Astrocyte of the spinal cord (primary cell): ENCODE measurements at places on chromosomes 16 and 17.

DNA sequence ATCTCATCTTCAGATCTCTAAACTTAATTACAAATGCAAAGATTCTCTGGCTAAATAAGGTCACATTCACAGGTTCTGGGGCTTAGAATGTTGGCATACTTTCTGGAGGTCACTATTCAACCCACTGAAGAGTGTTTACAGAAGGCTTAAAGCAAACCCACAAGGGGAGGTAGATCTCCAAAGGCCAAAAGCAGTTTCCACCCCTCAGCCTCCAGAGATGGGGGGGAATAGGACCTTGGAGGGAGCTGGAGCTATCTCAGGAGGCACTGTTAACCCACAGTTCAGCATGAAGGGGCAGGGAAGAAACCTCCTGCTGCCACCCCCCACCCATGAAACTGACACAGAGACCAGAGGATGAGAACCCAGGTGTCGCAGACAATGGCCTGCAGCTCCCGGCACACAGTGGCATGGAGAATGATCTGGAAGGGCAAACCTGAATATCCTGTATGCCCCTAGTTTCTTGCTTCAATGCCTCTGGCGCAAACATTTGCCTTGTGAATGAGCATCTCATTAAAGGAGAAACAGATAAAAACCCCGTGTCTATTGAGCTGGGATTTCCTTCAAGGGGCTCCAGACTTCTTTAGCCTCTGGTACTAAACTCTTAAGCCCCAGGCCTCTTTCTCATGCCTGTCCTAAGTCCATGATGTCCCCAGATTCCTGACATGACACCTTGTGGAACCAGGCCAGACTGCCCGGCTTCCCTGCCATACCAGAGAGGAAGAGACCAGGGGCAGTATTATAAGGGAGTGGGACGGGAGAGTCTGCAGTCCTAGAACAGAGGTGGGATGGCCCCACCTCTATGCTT lies 103.1 kb upstream of the CDH5 start:
- DNase-seq, result no peak

- DNase-seq, result no peak
Observed at GRCh38 chr16:62391134-62391533, 354.9 kb upstream of the CDH8 start.

DNA sequence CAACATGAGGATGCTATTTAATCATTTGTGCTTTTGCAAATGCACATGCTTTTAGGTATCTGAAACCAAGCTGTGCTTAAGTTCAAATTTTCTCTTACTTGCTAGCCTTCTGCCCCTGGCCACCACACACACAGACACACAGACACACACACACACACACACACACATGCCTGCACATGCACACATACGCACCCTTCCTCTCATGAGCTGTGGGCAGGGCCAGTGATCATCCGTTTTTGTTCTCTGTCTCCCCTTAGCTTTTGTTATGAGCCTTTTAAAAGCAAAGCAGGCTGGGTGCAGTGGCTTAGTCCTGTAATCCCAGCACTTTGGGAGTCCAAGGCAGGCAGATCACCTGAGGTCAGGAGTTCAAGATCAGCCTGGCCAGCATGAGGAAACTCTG lies 34.2 kb downstream of the CD300LF start:
- DNase-seq, result no peak

- DNase-seq, result no peak
Observed at GRCh38 chr17:53932386-53932785, 109.7 kb downstream of the KIF2B start.

GRCh38 chr17:74126179-74126900 lies 77.1 kb upstream of the RPL38 start:
- no peak for DNase-seq

DNA sequence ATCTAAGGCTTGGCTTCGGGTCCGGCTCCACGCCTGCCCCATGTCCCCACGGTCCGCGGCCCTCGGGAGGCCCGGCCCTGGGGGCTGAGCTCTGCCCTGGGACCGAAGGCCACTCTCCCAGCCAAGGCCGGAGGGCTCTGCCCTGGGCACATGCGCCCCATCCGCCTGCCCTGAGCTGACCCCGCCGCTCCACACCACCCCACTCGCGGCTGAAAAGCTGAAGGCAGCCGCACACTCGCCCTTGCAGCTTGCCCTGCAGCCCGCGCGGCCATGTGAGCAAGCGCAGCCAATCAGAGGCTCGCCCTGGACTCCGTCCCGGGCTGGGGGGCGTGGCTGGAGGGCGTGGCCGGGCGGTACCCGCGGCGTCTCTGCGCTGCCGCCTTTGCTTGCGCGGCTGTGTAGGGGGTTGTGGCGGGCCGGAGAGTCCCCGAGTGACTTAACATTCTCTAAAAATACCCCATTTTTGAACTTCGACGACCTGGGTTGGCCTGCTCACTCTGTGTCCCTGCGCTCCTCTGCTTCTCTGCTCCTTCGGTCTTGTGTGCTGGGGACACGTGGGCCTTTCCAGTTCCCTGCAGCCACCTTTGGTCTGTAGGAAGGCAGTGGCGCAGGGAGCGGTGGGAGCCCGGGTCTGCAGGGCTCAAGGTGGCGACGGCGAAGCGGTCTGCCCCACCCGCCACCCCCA lies 8.8 kb upstream of the MAP2K3 start:
- peak; percentile 72 for DNase-seq

GRCh38 chr17:4425398-4425797 lies 8.3 kb upstream of the SPNS3 start:
- no peak for DNase-seq
